ENCODE measurements at places on chromosomes 5 and 9. TPM values are rescaled to one million over a fixed set of nuclear protein-coding genes. Genes with fewer than 3 reads are reported as not detected.

DNA sequence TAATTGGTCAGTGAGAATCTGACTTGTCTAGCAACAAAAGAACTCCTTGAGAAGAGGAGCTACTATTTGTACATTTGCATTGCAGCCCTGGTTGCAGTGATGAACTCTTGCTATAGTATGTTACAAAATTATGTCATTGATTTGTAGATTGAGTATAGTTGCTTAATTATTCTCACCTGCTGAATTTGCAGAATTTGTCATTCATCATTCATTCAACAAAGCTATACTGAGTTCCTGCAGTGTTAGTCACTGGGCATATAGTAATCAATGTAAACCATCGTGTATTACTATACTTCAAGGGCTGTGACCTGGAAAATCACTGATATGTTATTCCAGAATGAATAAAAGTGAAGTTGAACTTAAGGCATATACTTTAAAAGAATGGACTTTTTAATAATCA, 50.1 kb downstream of the SLC1A3 start:
- DNase-seq: no peak

- no peak for DNase-seq
These were observed 228.7 kb downstream of the TUSC1 start for GRCh38 chr9:25449503-25449902.

GRCh38 chr5:112270299-112271293, 148.5 kb downstream of the EPB41L4A start:
- no peak for DNase-seq

DNA sequence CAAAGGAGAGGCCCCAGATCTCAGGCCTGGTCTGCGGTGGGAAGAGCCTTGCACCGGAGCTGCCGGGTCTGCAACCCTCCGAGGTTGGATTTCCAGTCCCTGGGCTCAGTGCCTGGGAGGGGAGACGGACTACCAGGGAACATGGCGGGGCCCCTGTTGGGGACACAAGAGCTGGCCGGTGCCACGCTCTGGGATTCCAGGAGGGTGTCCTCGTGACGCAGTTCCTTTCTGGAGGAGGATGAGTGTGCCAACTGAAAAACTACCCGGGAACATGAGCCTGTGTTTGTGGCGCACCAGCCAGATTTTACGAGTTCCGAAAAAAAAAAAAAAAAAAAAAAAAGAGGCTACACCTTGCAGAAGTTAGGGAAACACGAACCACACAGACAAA, 9.0 kb downstream of the NRARP start:
- no peak for DNase-seq

The IFNA21 gene
- total RNA-seq: not detected

The PIK3R1 gene
- total RNA-seq: 7.2 TPM

The SMIM33 gene
- total RNA-seq: not detected

Measured in HCT116 (cell line).